Osteoblast (primary cell): ENCODE measurements at places on chromosomes 4 and X. TPM values are rescaled to one million over a fixed set of nuclear protein-coding genes. Genes with fewer than 3 reads are reported as not detected.
A peak's percentile ranks its signal among the peaks of the same experiment; 100 is the strongest.

- no peak for DNase-seq
- H3K27me3 ChIP-seq, result no peaks in the 10 kb centered on the region
- H3K4me3 ChIP-seq, result no peak overlapping the region
- no peaks in the 10 kb centered on the region for H3K36me3 ChIP-seq
- H3K4me1 ChIP-seq, result no peaks in the 10 kb centered on the region
Observed at GRCh38 chrX:101369687-101370086, 16.3 kb downstream of the BTK start.

The CEP44 gene
- 10.9 and 12.4 TPM in 2 replicates for total RNA-seq

GRCh38 chrX:38856670-38857265, 55.5 kb downstream of the MID1IP1 start:
- no peak overlapping the region for H3K4me3 ChIP-seq
- no peak overlapping the region for H3K27ac ChIP-seq
- H3K27me3 ChIP-seq, result peaks cover 3% of the 10 kb centered on the region
- no peak for DNase-seq

- H3K36me3 ChIP-seq, result no peaks in the 10 kb centered on the region
- H3K4me1 ChIP-seq, result peaks cover 47% of the 10 kb centered on the region
- peak overlapping the region; percentile 60 for H3K27ac ChIP-seq
- no peak overlapping the region for H3K4me3 ChIP-seq
- no peak for DNase-seq
- H3K27me3 ChIP-seq, result no peaks in the 10 kb centered on the region
Observed at GRCh38 chr4:185911556-185912064, 99.6 kb upstream of the SORBS2 start.

GRCh38 chrX:23559975-23560374, 107.3 kb upstream of the PRDX4 start:
- H3K4me3 ChIP-seq, result no peak overlapping the region
- H3K4me1 ChIP-seq, result no peaks in the 10 kb centered on the region

The SAGE1 gene
- total RNA-seq, result not detected in 2 replicates

- H3K36me3 ChIP-seq, result no peaks in the 10 kb centered on the region
- no peaks in the 10 kb centered on the region for H3K4me1 ChIP-seq
- DNase-seq, result no peak
- no peaks in the 10 kb centered on the region for H3K27me3 ChIP-seq
Observed at GRCh38 chr4:112674376-112674775, 37.4 kb downstream of the LARP7 start.

The GPR82 gene
- total RNA-seq, result not detected in 2 replicates

DNA sequence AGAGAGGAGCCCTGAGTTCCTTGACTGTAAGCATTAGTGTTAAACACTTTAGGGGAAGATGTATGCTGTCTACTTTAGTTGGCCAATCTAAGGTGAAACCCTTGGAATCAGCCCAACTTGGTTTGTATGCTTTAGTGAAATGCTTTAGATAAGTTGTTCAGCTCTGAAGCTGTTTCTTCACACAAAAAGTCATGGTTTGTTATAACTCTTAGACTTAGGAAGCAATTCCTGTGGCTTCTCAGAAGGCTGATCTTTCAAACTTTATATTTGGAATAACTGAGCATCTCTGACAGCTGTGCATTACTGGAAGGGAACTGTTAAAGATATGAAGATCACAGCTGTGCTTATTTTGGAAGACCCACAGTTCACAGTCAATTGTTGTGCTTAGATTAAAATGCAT, 714.1 kb downstream of the FAT4 start:
- no peaks in the 10 kb centered on the region for H3K27me3 ChIP-seq
- no peak overlapping the region for H3K27ac ChIP-seq
- no peaks in the 10 kb centered on the region for H3K4me1 ChIP-seq
- H3K4me3 ChIP-seq, result no peak overlapping the region
- DNase-seq, result no peak

The MAGEA2 gene
- total RNA-seq, result not detected in 2 replicates

The APLN gene
- 0.29 and 0.72 TPM in 2 replicates for total RNA-seq

The COX7B2 gene
- total RNA-seq, result not detected in 2 replicates

DNA sequence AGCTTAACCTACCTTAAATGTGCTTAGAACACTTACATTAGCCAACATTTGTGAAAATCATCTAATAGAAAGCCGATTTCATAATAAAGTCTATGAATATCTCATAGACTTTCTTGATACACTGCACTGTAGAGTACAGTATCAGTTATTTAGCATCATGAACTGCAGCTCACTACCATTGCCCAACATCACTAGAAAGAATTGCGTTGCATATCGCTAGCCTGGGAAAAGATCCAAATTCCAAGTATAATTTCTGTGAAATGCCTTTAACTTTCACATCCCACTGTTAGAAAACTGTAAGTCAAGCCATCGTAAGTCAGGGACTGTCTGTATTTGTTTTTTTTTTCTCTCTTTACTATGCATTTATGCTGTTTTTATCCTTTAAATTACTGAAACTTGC, 918.6 kb upstream of the PABPC4L start:
- H3K36me3 ChIP-seq, result no peaks in the 10 kb centered on the region
- no peak overlapping the region for H3K4me3 ChIP-seq
- H3K27me3 ChIP-seq, result no peaks in the 10 kb centered on the region
- no peak overlapping the region for H3K27ac ChIP-seq

The TMPRSS11A gene
- not detected in 2 replicates for total RNA-seq

DNA sequence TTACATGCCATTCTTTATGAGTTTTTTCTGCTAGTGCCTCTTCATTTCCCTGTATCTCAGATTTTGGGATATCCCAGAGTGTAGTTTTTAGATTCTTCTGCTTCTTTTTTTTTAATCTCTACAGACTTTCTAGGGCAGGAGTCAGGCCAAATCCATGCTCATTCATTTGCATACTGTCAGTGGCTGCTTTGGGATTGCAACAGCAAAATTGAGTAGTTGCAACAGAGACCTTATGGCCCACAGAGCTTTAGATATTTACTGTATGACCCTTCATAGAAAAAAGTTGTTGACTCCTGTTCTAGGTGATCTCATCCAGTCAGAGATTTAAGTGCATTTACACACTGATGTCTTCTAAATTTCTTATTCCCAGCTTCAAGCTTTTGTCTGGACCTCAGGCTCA, 35.3 kb downstream of the ARFIP1 start:
- no peak for DNase-seq
- H3K4me3 ChIP-seq, result no peak overlapping the region
- H3K27ac ChIP-seq, result no peak overlapping the region
- no peaks in the 10 kb centered on the region for H3K4me1 ChIP-seq
- H3K36me3 ChIP-seq, result no peaks in the 10 kb centered on the region
- no peaks in the 10 kb centered on the region for H3K27me3 ChIP-seq

The ARHGEF38 gene
- total RNA-seq, result not detected in 2 replicates

DNA sequence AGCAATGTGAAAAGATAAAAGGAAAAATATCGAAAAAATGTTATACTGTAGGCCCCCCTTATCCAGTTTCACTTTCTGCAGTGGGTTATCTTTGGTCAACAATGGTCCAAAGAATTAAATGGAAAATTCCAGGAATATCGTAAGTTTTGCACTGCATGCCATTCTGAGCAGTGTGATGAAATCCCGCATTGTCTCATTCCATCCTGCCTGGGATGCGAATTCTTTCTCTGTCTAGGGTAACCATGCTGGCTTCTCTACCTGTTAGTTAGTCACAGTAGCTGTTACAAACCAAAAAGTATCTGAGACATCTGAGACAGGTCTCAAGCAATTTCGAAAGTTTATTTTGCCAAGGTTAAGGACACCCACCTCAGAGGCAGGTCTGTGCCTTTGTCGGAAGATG, 170.3 kb downstream of the COX18 start:
- H3K36me3 ChIP-seq, result no peaks in the 10 kb centered on the region
- H3K27ac ChIP-seq, result no peak overlapping the region
- H3K27me3 ChIP-seq, result no peaks in the 10 kb centered on the region
- H3K4me3 ChIP-seq, result no peak overlapping the region

- no peaks in the 10 kb centered on the region for H3K4me1 ChIP-seq
- no peak overlapping the region for H3K4me3 ChIP-seq
- no peaks in the 10 kb centered on the region for H3K27me3 ChIP-seq
- DNase-seq, result no peak
- H3K36me3 ChIP-seq, result no peaks in the 10 kb centered on the region
Observed at GRCh38 chrX:116292183-116292582, 121.6 kb downstream of the AGTR2 start.

The MAML3 gene
- 0.59 and 0.72 TPM in 2 replicates for total RNA-seq

- no peaks in the 10 kb centered on the region for H3K27me3 ChIP-seq
- no peak for DNase-seq
- H3K4me1 ChIP-seq, result peaks cover 3% of the 10 kb centered on the region
- H3K27ac ChIP-seq, result no peak overlapping the region
- H3K36me3 ChIP-seq, result no peaks in the 10 kb centered on the region
Observed at GRCh38 chr4:48683784-48684666, 96.1 kb downstream of the FRYL start.

- H3K4me3 ChIP-seq, result no peak overlapping the region
- no peaks in the 10 kb centered on the region for H3K4me1 ChIP-seq
- DNase-seq, result no peak
- H3K36me3 ChIP-seq, result no peaks in the 10 kb centered on the region
- peaks cover 6% of the 10 kb centered on the region for H3K27me3 ChIP-seq
Observed at GRCh38 chr4:13516315-13516860, 27.9 kb downstream of the NKX3-2 start.

The SCRG1 gene
- 0.88 and 7.6 TPM in 2 replicates for total RNA-seq

- no peak overlapping the region for H3K27ac ChIP-seq
- DNase-seq, result no peak
- H3K4me1 ChIP-seq, result peaks cover 10% of the 10 kb centered on the region
Observed at GRCh38 chr4:5019796-5020195, 538 bp upstream of the CYTL1 start.

- H3K36me3 ChIP-seq, result no peaks in the 10 kb centered on the region
- no peaks in the 10 kb centered on the region for H3K27me3 ChIP-seq
- DNase-seq, result no peak
- no peak overlapping the region for H3K4me3 ChIP-seq
Observed at GRCh38 chr4:26299254-26299882, 21.4 kb upstream of the RBPJ start.

GRCh38 chrX:154748712-154749339, 2.1 kb downstream of the GAB3 start:
- no peak overlapping the region for H3K4me3 ChIP-seq
- peaks cover 20% of the 10 kb centered on the region for H3K27me3 ChIP-seq
- H3K36me3 ChIP-seq, result no peaks in the 10 kb centered on the region
- H3K4me1 ChIP-seq, result peaks cover 9% of the 10 kb centered on the region

The GAGE2A gene
- not detected in 2 replicates for total RNA-seq

- H3K4me3 ChIP-seq, result no peak within 1 kb of the TSS
- H3K36me3 ChIP-seq, result no peaks in the 10 kb centered on the region
- peaks cover 3% of the 10 kb centered on the region for H3K27me3 ChIP-seq
- no peaks in the 10 kb centered on the region for H3K4me1 ChIP-seq
- DNase-seq, result peak; percentile 9
- H3K27ac ChIP-seq, result no peak within 1 kb of the TSS
Observed at GRCh38 chr4:90127223-90127705, at the start of gene CCSER1. Gene CCSER1, plus strand, starts transcription at chr4:90127394.

DNA sequence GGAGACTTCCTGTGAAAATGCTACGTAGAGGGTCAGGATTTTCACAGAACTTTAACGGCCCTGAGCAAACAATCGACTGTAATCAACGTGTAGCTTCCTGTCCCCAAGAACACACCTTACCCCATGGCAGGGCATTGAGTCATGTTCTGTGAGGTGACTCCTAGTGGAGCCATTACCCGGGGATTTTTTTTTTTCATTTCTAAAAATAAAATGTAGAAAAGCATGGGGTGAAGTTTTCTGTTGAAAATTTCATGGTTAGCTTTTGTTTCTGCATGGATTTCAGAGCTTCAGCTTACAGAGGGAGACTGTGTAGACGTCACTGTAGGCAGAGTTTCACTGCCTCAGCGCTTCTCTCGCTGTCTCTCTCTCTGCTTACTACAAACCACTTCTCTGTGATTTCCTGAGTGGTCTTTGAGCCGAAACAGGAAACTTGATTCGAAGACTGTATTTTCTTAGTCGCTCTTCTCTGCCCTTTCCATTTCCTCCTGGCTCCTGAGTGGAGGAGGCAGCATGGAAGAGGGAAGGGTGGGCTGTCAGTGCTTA, 111.7 kb downstream of the NFKB1 start:
- no peak overlapping the region for H3K4me3 ChIP-seq
- peaks cover 67% of the 10 kb centered on the region for H3K36me3 ChIP-seq
- no peaks in the 10 kb centered on the region for H3K27me3 ChIP-seq
- DNase-seq, result no peak

GRCh38 chr4:55258152-55258865, 87.7 kb upstream of the SRD5A3 start:
- no peak overlapping the region for H3K4me3 ChIP-seq
- no peak overlapping the region for H3K27ac ChIP-seq
- H3K27me3 ChIP-seq, result no peaks in the 10 kb centered on the region
- H3K36me3 ChIP-seq, result no peaks in the 10 kb centered on the region
- no peaks in the 10 kb centered on the region for H3K4me1 ChIP-seq

- no peak overlapping the region for H3K4me3 ChIP-seq
- H3K36me3 ChIP-seq, result no peaks in the 10 kb centered on the region
- no peaks in the 10 kb centered on the region for H3K4me1 ChIP-seq
- DNase-seq, result peak; percentile 0
Observed at GRCh38 chrX:96314985-96315384, 369.7 kb upstream of the DIAPH2 start.

The UGT2B11 gene
- not detected in 2 replicates for total RNA-seq

The CLDN2 gene
- not detected in 2 replicates for total RNA-seq

The TGIF2LX gene
- total RNA-seq, result not detected in 2 replicates

The MAOB gene
- total RNA-seq, result 0.29 and 0.72 TPM in 2 replicates

DNA sequence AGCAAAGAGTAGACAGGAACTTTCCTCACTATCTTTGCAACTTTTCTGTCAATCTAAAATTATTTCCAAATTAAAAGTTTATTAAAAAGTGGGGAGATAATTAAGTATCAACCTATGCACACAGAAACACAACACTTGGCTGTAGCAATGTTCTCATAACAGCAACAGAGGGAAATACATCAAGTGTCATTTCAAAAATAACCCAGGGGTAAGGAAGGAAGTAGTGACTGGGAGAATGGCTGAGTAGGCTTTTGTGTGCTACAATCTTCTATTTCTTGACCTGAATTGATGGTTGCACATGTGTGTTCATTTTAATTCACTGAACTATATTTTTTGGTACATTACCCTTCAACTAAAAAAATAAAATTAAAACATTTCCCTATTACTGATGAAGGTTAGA, 67.5 kb downstream of the ABCG2 start:
- no peaks in the 10 kb centered on the region for H3K36me3 ChIP-seq
- no peak overlapping the region for H3K4me3 ChIP-seq
- H3K4me1 ChIP-seq, result no peaks in the 10 kb centered on the region
- H3K27me3 ChIP-seq, result no peaks in the 10 kb centered on the region
- no peak for DNase-seq

The MMRN1 gene
- total RNA-seq, result not detected in 2 replicates

- DNase-seq, result no peak
- no peak overlapping the region for H3K27ac ChIP-seq
- no peaks in the 10 kb centered on the region for H3K4me1 ChIP-seq
- H3K27me3 ChIP-seq, result peaks cover 14% of the 10 kb centered on the region
Observed at GRCh38 chr4:48042979-48043461, 26.4 kb downstream of the NIPAL1 start.

The ATP1B4 gene
- not detected in 2 replicates for total RNA-seq

GRCh38 chrX:134161162-134161561, 75.8 kb upstream of the CCDC160 start:
- no peak overlapping the region for H3K27ac ChIP-seq
- no peak overlapping the region for H3K4me3 ChIP-seq
- no peaks in the 10 kb centered on the region for H3K27me3 ChIP-seq
- H3K4me1 ChIP-seq, result no peaks in the 10 kb centered on the region

The GC gene
- not detected in 2 replicates for total RNA-seq

GRCh38 chr4:53994382-53995102, 69.9 kb downstream of the CHIC2 start:
- no peak overlapping the region for H3K4me3 ChIP-seq
- DNase-seq, result no peak
- peaks cover 9% of the 10 kb centered on the region for H3K36me3 ChIP-seq
